ENCODE measurements at places on chromosomes 4 and X.

DNA sequence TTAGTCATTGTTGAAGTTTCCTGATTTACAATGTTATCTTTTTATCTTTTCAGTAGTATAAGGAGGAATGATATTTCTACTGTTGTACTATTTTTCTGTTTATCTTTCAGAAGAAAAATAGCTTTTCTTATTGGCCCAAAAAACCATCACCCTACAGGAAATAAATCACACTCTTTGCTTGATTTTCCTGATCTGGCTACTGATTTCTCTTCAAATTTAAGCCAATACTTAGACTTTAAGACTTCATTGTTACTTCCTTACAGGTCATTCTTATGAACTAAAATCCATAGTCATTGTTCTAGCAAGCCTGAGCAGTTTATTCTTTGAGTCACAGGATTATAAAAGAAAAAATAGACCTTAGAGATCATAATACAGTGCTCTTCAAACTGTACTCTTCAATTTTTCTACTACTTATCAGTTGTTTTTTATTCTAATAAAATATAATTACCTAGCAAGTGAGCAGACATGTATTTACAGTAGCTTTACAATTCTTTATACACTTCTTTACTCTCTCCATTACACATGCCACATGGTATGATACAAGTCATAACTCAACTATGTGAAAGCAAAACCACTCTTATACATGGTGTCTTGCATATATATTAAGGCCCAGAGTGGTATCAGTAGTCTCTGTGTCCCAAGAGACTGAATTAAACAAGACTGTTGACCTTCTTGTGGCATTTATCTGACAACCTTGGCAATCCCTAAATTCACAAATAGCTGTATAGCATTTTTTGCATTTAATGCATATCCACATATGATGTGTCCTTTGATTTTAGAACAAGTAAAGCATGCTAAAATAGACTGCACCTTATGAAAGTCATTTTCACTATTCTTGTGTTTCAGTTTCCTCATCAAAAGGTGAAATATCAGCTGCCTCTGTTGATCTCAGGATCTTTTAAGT, 47.9 kb downstream of the TET2 start:
- no peak for DNase-seq

GRCh38 chr4:149370785-149371420, 444.7 kb downstream of the IQCM start:
- DNase-seq = no peak

- DNase-seq = no peak
These were observed 82.4 kb downstream of the HTRA3 start for GRCh38 chr4:8351931-8352367.

GRCh38 chr4:148103597-148104355, 338.4 kb downstream of the NR3C2 start:
- DNase-seq = no peak

- DNase-seq = no peak
These were observed 1765.8 kb downstream of the PCDH7 start for GRCh38 chr4:32485956-32486355.

- no peak for DNase-seq
These were observed 64.3 kb downstream of the ZFYVE28 start for GRCh38 chr4:2354118-2354517.

- no peak for DNase-seq
These were observed 999.0 kb upstream of the ADGRL3 start for GRCh38 chr4:60201052-60201673.

DNA sequence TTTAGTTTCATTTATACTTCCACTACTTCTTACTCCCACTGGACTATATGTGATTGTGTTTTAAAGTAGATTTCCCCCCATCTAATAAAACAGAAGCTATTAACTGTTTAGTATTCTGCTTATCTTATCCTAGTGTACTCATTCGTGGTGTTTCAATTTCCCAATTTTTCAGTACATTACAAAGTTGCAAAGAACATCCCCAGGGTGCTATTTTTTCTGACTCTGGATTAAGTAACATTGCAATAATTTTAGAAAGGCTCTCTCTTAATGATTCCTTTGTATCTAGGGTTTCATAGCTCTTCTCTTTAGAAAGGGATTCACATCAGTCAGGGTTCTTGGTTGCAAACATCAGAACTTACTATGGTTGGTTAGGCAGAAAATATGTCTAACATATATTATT, 317.9 kb upstream of the DIPK2B start:
- DNase-seq = no peak

GRCh38 chr4:27128443-27128842, 267.8 kb downstream of the STIM2 start:
- no peak for DNase-seq

GRCh38 chr4:122688529-122689140, 43.9 kb upstream of the BBS12 start:
- no peak for DNase-seq

DNA sequence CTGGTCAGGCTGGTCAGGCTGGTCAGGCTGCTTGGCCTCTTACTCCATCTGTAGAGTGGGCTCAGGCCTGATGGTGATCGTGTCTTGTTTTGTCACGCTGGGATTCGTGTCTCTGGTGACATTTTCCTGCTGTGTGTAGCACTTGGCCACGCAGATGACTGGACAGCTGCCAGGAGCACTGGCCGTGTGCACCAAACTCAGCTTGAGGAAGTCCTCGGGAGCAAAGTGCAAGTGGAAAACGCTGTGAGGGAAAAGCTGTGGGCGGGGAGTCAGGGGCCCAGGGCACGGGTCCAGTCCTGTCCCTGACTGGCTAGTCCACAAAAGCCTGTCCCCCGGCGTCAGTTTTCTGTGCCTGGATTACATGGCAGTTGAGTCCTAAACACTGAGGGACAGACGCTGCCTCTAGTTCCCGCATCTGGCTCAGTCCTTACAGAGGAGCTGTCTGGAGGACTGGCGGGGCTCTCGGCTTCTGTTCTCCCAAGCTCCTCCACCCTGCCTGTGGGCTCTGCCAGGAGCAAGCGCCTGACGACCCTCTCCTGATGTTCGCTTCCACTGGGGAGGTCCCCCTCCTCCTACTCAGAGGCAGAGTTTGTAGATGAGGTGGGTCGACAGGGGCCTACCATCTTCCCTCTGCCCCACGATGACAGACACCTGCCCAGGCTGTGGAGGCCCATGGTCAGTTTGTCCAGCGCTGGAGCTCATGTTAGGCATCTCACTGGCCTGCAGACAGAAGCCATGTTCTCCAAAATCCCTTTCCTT, 35.9 kb upstream of the GRPEL1 start:
- DNase-seq = no peak

Measured in activated CD8-positive, alpha-beta memory T cell treated with anti-CD3 and anti-CD28 coated beads for 1 hour (primary cell).